Lower leg skin (tissue), 4 donors: ENCODE measurements at places on chromosomes 6 and 20. TPM values are rescaled to one million over a fixed set of nuclear protein-coding genes. Genes with fewer than 3 reads are reported as not detected.

Gene BPIFA1
- not detected for total RNA-seq

Gene PRL
- not detected for total RNA-seq

GRCh38 chr6:142055219-142055618 is 77.5 kb upstream of the GJE1 start:
- DNase-seq = no peak

DNA sequence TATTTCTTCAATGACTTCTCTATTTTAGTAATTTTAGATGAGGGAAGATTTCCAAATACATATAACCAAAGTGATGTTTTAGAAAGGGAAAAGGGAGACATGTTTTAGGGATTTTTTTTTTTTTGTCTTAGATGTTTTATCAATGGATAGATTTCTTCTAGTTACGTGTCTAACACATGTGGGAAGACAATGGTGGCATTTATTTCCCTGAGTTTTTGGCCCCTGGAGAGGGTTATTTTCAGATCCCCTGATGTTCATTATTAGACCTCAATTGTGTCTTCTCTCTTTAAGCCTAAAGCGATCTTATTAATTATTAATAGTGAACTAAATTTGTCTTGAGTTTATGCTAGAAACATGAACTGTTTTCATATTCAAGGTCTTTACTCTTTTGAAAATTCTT is 30.3 kb downstream of the TRMT11 start:
- no peak for DNase-seq

- DNase-seq = peak; percentile 64
Measured at GRCh38 chr6:5112066-5112799, 27.1 kb downstream of the PPP1R3G start.

DNA sequence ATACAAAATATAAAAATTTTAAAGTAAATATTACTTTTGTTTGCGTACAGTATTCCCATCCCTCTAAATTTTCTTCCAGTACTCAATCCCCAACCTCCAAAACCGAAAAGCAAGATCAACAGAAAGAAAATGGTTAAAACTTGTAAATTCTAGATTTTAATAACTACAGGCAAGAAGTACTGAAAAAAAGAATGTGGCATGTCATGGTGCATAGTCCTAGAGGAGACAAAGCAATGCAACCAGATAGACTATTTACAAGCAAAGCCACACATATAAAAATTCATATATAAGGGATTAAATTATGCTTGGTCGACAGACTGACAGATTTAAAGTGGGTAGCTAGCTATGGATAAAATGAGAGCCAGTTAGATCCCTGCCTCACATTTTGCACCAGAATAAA is 56.5 kb upstream of the HFE start:
- no peak for DNase-seq

- no peak for DNase-seq
Measured at GRCh38 chr6:159754959-159755914, 6.6 kb upstream of the ACAT2 start.

GRCh38 chr6:119116712-119117281 is 38.3 kb upstream of the FAM184A start:
- no peak for DNase-seq

- no peak for DNase-seq
Measured at GRCh38 chr6:7730001-7730783, 4.3 kb downstream of the BMP6 start.

GRCh38 chr20:35049776-35050352 is 42.7 kb downstream of the TRPC4AP start:
- no peak for DNase-seq

GRCh38 chr6:47083586-47084047 is 41.5 kb upstream of the ADGRF1 start:
- DNase-seq = peak; percentile 90
